ENCODE measurements at places on chromosomes 13 and 19.
A peak's percentile ranks its signal among the peaks of the same experiment; 100 is the strongest.

GRCh38 chr13:61833228-61833627 lies 417.6 kb upstream of the PCDH20 start:
- no peak for DNase-seq

DNA sequence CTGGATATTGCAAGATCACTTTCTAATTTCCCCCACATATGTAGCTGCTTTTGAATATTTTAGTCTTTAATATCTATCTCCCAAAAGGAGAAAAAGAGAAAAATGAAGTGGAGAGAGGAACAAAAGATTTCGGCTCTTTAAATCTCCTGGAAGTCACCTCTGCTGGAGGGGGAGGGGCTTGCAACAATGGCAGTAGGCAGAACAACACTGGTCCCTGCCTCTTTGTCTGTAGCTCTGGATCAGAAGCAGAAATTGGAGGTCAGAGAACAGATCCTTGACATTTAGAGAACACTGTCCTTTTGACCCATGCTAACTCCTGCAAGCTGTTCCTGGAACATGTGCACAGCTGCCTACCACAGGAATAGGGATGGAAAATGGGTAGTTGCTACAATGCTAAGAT lies 86.7 kb upstream of the GPR12 start:
- DNase-seq: no peak

DNA sequence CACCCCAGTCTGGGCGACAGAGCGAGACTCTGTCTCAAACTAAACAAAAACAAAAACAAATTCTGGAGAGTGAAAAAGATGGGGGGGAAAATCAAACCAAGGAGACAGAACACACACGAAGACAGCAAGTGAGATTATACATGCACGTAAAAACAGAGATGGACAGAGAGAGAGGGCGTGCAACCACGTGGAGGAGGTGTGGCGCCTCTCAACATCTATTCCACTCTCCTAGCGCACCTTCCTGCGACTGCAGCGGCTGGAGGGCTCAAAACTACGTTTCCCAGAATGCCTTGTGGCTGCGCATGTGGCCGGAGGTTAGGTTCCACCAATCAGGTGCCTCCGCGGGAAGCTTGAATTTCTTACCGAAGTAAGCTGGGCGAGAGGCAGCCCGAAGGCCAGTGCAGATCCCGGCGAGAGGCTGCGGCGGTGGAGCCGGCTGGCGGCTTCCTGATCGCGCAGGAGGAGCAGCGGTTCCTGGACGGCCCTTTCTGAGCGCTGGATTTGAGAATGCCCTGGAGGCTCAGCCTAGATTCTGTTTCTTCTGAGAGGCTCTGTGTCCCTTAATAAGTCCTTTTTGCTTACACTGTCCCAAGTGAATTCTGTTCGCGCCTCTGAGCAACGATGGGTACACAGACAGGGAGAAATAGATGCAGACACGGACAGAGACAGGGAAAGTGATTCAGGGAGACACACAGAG lies 13.1 kb upstream of the NANOS2 start:
- peak; percentile 54 for DNase-seq

DNA sequence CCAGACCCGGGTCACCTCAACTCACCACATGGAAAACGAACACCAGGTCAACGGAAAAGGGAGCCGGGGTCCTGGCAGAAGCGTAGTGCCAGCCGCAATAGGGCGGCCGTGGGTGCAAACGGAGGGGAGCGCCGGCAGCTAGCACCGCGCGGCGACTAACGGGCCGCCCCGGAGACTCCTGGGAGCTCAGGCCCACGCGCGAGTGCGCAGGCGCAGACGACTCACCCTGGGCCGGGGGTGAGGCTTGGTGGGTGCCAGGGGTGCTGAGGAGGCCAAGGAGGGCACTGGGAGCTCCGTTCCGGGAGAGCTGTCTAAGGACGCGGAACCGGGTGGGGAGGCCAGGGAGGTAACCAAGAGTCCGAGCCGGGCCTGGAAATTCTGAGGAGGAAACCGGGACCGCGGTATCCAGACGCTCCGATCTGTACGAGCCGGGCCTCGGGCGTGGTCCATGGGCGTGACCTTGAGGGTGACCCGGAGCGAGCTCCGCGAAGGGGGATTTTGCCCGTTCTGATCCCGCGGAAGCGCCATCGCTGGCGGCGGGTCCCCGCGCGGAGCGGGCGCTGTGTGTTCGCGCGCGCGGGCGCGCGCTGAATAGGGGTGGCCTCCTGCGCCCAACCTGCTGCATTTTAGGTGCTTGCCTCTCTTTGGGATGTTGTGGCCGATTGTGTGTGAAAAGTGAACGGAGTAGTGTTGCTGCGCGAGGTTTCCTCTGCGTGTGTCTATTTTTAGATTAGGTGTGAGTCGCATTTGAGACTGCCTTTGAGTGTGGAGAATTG lies at the start of gene ZNF382:
ZNF382 (plus strand) TSS at position 213 of the 776 bp plus-strand sequence. CDS start 4,602 bp downstream, outside the sequence.
- peak; percentile 79 for DNase-seq

- DNase-seq: no peak
These were observed 197.8 kb downstream of the NALCN start for GRCh38 chr13:101218484-101218883.

DNA sequence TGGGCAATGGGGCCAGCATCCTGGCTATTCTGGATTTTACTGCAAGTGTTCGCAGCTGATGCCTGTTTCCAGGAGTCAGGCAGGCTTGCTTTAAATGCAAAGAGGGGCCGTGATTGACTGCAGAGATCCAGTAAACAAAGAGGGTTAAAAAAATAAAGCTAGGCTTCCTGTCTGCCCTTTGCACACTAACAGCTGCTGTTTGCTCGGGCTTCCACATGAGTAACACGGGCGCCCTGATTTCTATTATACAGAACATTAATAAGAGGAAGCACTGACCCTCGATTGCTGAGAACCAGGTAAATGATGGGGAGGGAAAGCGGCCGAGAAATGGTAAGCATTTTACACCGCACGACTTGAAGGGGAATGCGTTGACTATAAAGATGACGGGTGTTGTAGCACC lies 254.2 kb upstream of the ZNF507 start:
- DNase-seq: no peak

DNA sequence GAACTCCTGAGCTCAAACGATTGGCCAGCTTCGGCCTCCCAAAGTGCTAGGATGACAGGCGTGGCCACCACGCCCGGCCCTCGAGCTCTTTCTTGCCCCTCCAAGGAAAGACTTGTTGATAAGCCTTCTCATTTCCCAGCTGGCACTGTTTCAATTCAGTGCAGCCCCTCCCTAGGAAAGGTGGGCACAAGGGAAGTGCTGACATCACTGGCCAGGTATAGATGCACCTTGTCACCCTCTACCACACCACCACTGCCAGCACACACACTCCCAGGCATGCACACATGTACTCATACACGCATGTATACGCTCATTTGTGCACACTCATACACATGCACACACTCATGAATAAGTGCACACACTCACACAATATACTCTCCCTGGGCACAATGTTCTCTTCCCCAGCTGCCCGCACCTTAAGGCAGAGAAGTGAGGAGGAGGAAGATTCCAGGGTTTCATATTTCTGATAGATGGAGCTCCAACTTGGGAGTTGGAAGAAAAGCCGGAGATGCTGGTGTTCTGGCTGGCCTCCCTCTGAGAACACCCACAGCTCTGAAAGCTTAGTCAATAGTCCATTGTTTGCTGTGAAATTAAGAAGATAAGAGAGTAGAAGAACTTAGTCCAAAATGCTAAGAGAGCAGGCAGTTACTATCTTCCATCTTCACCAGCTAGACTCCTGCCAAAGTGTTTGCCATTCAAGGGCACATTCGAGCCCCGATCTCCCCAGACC lies 196.7 kb downstream of the FOXO1 start:
- no peak for DNase-seq

- DNase-seq: no peak
These were observed 11.2 kb downstream of the ANO8 start for GRCh38 chr19:17323300-17323963.

DNA sequence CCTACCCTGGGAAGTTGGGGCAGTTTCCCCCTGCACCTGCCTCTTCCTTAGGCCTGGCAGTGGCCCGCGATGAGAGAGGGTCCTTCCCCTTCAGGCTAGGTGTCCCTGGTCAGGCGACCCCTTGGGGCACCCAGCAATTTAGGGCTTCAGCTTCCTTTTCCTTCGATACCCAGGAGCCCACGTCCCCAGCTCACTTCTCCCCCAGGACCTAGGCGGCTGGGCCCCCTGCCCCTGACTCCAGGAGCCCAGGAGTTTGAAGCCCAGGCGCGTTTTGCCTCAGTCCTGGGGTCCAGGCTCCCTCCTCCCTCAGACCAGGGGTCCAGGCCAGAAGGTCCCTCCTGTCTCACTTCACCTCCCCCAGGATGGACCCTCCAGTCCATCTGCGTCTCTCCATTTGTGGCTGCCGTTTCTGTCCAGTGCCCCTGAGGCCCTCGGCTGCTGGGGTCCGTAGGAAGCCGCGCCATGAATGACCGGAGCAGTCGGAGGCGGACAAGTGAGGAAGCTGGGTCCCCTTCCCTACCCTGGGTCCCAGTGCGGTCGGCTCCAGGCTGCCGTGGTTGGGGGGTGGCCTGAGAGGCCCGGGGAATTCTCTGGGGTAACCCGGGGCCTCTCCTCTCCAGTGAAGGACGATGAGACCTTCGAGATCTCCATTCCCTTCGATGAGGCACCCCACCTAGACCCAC lies 714 bp downstream of the CCDC106 start:
- DNase-seq: no peak

GRCh38 chr13:47226516-47226915 lies 329.7 kb upstream of the HTR2A start:
- DNase-seq: no peak

GRCh38 chr19:44005973-44006372 lies 3.2 kb downstream of the ZNF230 start:
- no peak for DNase-seq

- DNase-seq: no peak
These were observed 17.4 kb downstream of the RUBCNL start for GRCh38 chr13:46369506-46370277.

- no peak for DNase-seq
These were observed 106.6 kb downstream of the MZT1 start for GRCh38 chr13:72620874-72621273.

DNA sequence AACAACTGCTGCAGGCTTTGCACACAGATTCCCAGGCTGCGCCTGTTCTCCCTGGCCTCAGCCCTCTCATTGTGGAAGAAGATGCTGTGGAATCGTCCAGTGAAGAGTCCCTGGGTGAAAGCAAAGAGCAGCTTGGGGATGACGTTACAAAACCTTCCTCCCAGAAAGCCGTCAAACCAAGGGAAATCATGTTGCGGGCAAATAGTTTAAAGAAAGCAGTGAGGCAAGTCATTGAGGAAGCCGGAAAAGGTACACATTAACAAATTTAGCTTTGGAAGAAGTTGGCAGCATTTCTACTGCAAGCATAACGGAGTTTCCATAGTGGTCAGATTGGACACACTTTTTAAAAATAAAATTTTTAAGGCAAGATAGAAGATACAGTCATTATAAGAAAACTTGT lies 82.9 kb upstream of the AKAP11 start:
- no peak for DNase-seq

- no peak for DNase-seq
These were observed 14.2 kb upstream of the PRR19 start for GRCh38 chr19:42287827-42288107.

GRCh38 chr13:38662362-38662761 lies 24.5 kb upstream of the FREM2 start:
- DNase-seq: no peak

DNA sequence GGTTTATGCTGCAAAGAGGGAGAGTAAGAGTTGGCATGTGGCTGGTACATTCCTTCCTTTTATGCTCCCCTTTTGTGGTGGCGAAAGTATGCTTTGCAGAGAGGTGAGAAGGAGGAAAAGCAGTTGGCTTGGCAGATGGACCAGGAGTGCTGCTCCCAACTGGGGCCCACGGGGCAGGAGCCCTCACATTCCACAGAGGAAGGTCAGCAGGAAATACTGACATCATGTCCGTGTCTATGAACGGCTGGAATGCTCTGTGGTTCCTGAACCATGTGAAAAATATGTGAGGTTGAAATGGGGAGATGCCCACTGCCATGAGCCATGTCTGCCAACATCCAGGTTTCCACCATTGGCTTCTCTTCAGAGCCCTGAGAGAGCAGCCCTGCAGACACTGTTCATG lies 33.3 kb upstream of the GAS6 start:
- no peak for DNase-seq

DNA sequence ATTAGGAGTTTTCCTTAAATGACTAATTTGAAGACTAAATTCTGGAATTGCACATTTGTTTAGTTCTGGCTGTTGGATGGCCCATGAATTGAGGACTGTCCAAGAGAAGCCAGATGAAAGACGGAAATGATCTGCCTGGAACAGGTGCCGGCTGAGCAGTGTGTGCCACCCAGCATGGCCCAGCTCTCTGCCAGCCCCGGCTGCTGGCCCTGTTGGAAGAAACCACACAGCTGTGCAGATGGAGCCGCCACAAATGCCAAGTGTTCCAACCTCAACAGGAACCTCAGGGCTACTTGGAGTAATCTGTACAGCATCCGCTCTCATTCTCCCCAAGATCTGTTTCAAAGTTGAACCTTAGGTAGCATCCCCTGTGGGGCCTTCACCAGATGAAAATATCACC lies 67.0 kb upstream of the STARD13 start:
- no peak for DNase-seq

DNA sequence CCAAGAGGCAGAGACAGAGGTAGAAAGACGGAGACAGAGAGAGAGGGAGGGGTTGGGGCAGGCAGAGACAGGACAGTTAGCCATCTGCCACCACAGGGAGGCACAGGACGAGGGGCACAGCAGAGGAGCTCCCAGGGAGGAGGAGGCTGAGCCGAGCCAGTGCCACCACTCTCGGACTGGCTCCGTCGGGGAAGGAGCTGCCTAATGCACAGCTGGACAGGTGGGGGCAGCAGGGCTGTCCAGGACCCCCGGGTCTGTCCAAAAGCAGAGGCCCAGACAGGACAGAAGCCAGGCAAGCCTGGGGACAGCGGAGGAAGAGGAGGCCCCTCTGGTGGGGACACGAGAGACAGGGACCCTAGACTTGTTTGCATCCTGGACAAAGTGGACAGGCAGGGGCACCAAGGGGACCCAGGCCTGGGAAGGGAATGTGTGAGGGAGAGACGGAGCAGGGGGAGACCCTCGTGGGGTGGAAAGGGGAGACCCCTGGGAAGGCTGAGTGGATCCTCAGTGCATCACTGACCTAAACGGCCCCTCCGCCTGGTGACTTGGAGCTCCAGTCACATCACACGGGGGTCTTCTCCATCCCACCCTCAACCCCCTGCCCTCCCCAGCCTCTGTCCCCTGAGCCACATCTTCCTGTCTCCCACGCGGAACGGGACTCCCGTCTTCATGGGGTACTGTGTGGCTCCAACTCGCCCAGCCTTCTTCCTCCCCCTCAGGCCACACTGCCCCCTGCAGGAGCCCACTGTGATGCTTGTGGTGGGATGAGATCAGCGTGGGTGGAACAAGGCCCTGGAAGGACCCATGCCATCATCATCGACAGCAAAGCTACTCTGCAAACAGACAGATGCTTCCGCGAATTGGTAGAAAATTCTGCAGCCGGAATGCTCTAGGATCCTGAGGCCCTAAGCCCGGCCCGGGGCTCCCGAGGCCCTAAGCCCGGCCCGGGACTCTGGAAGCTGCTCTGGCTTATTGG lies 915 bp downstream of the F10 start:
- no peak for DNase-seq

- no peak for DNase-seq
These were observed 389.3 kb downstream of the DACH1 start for GRCh38 chr13:71477735-71478134.

GRCh38 chr13:59337070-59337469 lies 826.7 kb downstream of the DIAPH3 start:
- no peak for DNase-seq

All from stimulated activated CD8-positive, alpha-beta memory T cell treated with anti-CD3 and anti-CD28 coated beads, Interleukin-4, amount 100 ng/mL, for 1 hour (primary cell).